ENCODE measurements at places on chromosomes 16 and 17. TPM values are rescaled to one million over a fixed set of nuclear protein-coding genes. Genes with fewer than 3 reads are reported as not detected.
A peak's percentile ranks its signal among the peaks of the same experiment; 100 is the strongest.

Gene SAP30BP
- total RNA-seq = 89.6 TPM

DNA sequence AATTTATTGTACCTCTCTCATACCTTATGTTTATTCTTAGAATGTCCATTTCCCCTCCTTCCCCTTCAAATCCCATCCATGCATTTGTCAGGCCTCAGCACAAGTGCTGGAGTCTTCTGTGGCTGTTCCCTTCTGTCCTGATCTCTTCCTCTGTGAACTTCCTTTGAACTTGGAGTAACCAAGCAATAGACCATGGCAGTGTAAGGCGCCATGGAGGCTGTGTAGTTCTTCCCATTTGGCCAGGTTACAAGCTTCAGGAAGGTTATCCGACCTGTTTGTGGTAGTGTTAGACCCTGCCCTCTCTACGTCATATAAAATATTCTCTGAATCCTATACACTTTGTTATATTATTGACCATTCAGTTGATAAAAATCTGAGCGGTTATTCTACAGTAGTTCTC lies 28.6 kb downstream of the MAP2K6 start:
- no peak for DNase-seq

DNA sequence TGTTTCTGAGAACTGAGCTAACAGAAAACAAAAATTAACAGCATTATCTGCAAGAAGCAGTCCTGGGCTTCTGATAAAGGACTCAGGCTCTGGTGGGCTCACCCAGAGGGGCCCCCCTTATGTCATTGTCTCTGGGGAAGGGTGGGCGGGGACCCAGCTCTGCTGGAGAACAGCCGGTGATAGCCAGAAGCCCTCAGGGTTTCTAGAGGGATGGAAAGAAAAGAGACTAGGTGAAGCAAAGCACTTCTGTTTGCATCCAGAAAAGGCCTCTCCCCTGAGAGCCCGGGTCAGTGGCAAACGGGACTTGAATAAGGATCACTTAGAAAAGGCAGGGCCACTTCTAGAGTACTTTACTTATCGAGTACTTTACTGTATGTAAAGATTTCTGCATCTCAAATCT lies 7.0 kb upstream of the CDC42EP4 start:
- DNase-seq = no peak

DNA sequence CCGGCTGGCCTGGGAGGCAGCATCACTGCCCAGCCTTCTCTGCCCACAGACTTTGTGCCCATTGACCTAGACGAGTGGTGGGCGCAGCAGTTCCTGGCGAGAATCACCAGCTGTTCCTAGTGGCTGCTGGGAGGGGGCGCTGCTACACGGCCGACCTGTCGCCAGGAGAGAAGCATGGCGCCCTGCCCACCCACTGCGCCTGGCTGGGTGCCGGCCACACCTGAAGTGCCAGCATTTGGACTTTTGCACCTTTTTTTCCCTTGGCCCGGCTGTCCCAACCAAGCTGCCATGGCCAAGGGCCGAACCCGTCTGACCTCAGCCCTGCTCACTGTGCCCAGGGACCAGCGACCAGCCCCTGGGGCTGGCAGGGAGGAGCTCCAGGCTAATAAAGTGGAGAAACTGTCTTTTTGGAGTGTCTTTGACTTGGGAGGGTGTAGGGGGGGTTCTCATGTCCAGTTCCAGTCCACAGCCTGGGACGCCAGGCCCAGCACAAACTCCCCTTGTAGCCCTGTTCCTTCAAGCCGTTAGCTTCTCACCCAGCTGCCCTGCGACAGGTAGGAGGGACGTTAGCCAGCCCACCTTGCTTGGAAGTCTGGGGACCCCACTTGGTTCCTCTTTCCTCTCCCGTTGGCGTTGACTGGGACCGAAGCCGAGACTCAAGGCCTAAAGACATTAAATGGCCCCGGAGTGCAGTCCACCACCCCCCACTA lies 939 bp upstream of the WDR90 start:
- DNase-seq = peak; percentile 57

- no peak for DNase-seq
Measured at GRCh38 chr16:85673529-85674417, 15.0 kb downstream of the GINS2 start.

Gene TRPV2
- 142 TPM for total RNA-seq

- no peak for DNase-seq
Measured at GRCh38 chr17:64992325-64992802, 64.2 kb downstream of the GNA13 start.

Gene NOB1
- 62.5 TPM for total RNA-seq

GRCh38 chr17:76388966-76389888 lies 4.8 kb downstream of the SPHK1 start:
- DNase-seq = no peak

DNA sequence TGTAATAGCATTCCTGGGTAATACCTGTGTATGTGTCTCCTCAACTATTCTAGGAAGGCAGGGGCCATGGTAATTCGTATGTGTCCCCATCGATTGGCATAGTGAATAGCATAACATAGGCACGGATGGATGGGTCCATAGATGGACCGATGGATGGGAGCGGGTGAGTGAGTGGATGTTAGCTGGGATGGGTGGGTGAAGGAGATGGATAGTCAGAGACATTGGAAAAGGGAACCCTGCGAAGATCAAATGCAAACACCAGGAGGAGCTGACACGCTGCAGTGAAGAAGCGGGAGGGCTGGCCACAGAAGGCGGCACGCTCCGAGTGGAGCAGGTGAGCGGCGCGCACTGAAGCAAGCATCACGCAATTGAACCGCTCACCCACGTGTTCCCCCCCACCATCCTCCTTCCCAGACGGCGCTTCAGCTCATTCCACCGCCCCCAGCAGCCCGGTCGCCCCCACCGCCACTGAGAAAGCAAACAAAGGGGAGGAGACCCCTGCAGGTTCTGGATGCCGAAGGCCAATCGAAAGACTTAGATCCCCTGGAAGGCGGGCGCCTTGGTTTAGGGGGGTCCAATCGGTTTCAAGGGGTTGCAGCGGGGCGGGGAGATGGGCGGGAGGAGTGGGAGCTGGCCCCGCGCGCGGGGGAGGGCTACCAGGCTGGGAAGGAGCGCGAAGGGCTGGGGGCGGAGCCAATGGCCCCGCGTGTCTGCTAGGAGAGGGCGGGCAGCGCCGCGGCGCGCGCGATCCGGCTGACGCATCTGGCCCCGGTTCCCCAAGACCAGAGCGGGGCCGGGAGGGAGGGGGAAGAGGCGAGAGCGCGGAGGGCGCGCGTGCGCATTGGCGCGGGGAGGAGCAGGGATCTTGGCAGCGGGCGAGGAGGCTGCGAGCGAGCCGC lies at the start of gene ARRB2:
Gene ARRB2, plus strand, starts transcription at position 839 of the 899 bp plus-strand sequence. CDS start 90 bp downstream, outside the sequence.
- peak; percentile 99 for DNase-seq

DNA sequence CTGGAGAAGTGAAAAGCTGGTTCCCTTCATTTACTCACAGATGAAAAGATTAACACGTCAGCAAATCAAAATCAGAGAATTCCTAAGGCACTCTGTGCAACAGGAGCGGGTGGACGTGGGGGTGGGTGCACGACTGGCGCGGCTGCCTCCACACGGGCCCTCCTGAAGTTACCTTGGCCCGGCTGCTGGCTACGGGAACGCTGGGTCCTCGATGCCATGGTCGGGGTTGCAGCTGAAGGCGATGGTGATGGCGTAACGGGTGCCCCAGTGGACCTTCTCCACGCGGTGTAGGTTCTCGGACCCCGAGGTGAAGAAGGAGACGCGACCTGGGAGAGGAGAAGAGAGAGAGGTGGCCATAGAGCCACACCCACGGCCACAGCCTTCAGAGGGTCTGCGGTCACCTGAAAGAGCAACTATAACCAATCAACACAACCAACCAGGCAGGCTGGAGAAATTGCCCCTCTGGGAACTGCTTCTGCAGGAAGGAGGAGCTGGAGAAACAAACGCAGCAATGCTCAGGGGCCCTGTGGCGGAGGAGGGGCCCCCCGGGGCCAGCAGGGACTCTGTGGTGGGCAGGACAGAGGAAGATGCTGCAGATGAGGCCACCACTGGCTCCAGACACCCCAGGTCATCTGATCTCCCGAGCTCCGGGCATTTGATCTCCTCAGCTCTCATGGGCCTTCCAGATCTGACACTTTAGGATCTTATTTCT lies 20.8 kb downstream of the UTS2R start:
- no peak for DNase-seq

GRCh38 chr16:27515874-27516353 lies 33.8 kb downstream of the GTF3C1 start:
- DNase-seq = peak; percentile 33

- no peak for DNase-seq
Measured at GRCh38 chr16:84641643-84642358, 6.5 kb upstream of the KLHL36 start.

GRCh38 chr17:76046064-76046463 lies 19.0 kb upstream of the EVPL start:
- DNase-seq = no peak

GRCh38 chr16:81578076-81578475 lies 133.5 kb downstream of the CMIP start:
- DNase-seq = no peak

GRCh38 chr16:66470556-66470955 lies 43.5 kb downstream of the BEAN1 start:
- DNase-seq = no peak

GRCh38 chr17:1089915-1090314 lies 89.9 kb downstream of the ABR start:
- no peak for DNase-seq

Gene SLC47A2
- not detected for total RNA-seq

- peak; percentile 75 for DNase-seq
Measured at GRCh38 chr17:81291662-81292061, 3.4 kb downstream of the SLC38A10 start.

Gene COQ9
- total RNA-seq = 28.5 TPM

GRCh38 chr16:84390131-84390785 lies 21.9 kb downstream of the ATP2C2 start:
- DNase-seq = no peak

Gene TP53TG3B
- total RNA-seq = not detected

DNA sequence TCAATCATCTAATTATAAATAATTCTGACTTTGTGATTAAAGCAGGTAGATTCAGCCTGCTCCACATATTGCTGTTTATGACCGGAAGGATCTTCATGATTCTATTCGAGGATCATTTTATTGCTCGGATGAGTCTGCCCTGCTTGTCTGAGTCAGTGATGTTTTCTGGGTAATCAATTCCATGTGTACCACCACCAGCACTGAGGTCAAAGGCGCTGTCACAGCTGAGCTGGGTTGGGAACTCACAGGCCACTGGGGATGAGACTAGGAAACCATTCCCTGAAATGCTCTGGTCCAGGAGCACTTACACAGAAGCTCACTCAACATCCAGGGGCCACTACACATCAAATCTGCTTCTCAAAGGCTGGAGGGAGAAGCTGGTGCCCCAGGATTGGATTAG lies 30.4 kb upstream of the ERN1 start:
- no peak for DNase-seq

DNA sequence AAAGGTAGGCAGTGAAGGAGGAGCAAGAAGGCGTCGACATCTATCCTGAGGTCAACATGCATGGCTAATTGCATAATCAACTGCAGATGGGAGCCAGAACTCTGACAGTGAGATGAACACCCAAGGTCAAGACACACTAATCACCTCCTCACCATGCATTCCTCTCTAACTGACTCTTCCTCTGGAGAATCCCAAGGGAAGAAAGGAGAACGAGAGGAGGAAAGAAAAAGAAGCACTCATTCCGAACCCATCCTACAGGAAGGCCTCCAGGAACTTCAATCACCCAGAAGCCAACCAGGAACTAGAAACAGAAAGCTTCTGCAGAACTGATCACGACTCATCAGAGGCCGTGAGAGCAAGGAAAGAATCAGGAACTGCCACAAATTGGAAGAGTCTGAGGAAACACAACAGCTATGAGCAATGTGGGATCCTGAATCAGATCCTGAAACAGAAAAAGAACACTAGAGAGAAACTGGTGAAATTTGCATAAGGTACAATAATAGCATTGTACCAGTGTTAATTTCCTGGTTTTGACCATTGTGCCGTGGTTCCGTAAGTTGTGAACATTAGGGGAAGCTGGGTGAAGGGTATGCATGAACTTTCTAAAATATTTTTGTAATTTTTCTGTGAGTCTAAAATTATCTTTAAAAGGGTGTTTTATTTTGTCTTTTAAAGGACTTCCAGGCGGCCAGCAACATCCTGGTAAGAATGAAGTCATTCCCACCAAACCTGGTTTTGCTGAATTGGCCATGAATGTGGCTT lies 10.0 kb upstream of the BEAN1 start:
- no peak for DNase-seq

- DNase-seq = no peak
Measured at GRCh38 chr17:5672815-5673430, 88.6 kb upstream of the NLRP1 start.

All from activated CD4-positive, alpha-beta memory T cell treated with anti-CD3 and anti-CD28 coated beads, Interleukin-2, amount 10 ng/mL, durations not matched to agents 7 days and 5 days (primary cell).